ENCODE measurements at places on chromosomes 12 and 14. TPM values are rescaled to one million over a fixed set of nuclear protein-coding genes. Genes with fewer than 3 reads are reported as not detected.

GRCh38 chr14:23177181-23177580 lies 6.3 kb downstream of the SLC7A8 start:
- H3K36me3 ChIP-seq: no peaks in the 10 kb centered on the region
- H3K4me1 ChIP-seq: peaks cover 73% of the 10 kb centered on the region
- DNase-seq: no peak

DNA sequence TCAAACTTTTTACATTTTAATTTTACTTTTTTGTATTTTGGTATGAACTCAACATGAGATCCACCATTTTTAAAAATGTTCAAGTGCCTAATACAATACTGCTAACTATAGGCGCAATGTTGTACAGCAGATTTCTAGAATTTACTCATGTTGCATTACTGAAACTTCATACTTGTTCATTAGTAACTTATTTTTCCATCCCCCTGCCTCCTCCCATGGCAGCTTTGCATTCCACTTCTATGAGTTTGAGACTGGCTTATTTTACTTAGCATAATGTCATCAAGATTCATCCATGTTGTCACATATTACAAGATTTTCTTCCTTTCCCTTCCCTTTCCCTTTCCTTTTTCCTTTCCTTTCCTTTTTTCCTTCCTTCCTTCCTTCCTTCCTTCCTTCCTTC lies 825.9 kb downstream of the SLC16A7 start:
- no peaks in the 10 kb centered on the region for H3K36me3 ChIP-seq
- H3K27me3 ChIP-seq: no peaks in the 10 kb centered on the region
- no peak for DNase-seq
- H3K27ac ChIP-seq: no peak overlapping the region
- H3K4me1 ChIP-seq: no peaks in the 10 kb centered on the region

- H3K36me3 ChIP-seq: no peaks in the 10 kb centered on the region
- no peaks in the 10 kb centered on the region for H3K27me3 ChIP-seq
- no peak overlapping the region for H3K4me3 ChIP-seq
- peak overlapping the region; percentile 66 for H3K27ac ChIP-seq
- no peaks in the 10 kb centered on the region for H3K4me1 ChIP-seq
These were observed 191.9 kb downstream of the RAD51B start for GRCh38 chr14:68011406-68012028.

- H3K27me3 ChIP-seq: peaks cover 31% of the 10 kb centered on the region
- no peak overlapping the region for H3K4me3 ChIP-seq
- no peaks in the 10 kb centered on the region for H3K36me3 ChIP-seq
- no peak overlapping the region for H3K27ac ChIP-seq
These were observed 593.7 kb downstream of the TMEM121 start for GRCh38 chr14:106120101-106120500.

DNA sequence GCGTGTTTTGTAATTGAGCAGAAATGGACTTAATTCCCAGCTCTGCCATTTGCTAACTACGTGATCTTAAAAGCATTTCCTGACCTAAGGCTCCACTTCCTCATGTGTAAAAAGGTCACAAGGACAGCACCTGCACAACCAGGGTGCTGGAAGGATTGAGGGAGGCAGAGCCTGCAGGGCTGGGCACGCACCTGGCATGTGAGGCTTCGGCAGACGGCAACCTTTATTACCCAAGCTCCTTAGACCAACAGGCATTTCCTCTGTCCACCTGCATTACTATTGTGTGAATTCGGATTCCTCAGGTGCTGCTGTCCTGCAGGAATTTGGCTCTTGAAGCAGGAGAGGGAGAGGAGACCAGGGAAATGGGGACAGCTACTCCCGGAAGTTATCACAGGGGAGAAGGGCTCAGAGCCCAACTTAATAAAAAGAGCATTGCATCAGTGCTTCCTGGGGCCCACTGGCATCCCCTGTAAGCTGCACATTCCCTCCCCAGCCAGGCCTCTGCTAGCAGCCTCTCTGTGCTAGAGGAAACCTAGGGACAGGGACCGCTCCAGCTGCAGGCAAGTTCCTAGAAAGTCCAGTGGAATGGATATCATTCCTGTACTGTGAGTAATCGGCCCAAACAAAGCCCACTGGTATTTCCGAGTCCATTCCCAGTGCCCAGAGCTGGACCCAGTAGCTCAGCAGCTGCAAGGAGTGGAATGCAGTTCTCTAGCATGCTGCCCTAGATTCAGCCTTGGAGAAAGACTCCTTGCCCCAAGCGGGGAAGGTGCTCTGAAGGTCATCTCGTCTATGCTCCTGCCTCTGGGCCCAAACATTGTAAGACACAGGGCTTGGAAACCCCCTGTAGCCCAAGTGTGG lies 157.1 kb upstream of the CCND2 start:
- no peak overlapping the region for H3K4me3 ChIP-seq
- no peak for DNase-seq

GRCh38 chr12:80142640-80143039 lies 43.3 kb downstream of the OTOGL start:
- H3K27me3 ChIP-seq: no peaks in the 10 kb centered on the region
- no peak for DNase-seq
- H3K4me3 ChIP-seq: no peak overlapping the region

DNA sequence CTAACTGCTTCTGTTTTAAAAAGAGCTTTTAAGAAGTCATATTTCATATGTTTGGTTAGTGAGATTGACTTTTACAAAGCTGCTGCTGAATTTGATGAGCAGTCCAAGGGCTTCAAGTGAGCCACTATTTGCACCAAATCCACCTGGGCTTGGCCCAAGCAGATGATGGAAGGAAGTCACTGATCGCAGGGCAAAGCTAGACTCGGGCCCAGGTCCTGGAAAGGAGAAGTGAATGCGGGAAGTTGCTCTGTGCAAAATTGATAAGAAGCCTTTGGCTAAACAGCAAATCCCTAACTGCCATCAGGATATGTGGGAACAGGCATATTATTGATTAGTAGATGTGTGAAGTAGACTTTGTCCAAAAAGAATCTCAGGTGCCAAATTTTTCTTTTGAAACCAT lies 30.5 kb downstream of the PLXNC1 start:
- no peaks in the 10 kb centered on the region for H3K4me1 ChIP-seq
- H3K4me3 ChIP-seq: no peak overlapping the region

GRCh38 chr14:34502001-34502400 lies 37.5 kb downstream of the EAPP start:
- H3K36me3 ChIP-seq: no peaks in the 10 kb centered on the region
- no peak for DNase-seq
- H3K27me3 ChIP-seq: no peaks in the 10 kb centered on the region
- H3K27ac ChIP-seq: no peak overlapping the region
- peaks cover 19% of the 10 kb centered on the region for H3K4me1 ChIP-seq
- no peak overlapping the region for H3K4me3 ChIP-seq

DNA sequence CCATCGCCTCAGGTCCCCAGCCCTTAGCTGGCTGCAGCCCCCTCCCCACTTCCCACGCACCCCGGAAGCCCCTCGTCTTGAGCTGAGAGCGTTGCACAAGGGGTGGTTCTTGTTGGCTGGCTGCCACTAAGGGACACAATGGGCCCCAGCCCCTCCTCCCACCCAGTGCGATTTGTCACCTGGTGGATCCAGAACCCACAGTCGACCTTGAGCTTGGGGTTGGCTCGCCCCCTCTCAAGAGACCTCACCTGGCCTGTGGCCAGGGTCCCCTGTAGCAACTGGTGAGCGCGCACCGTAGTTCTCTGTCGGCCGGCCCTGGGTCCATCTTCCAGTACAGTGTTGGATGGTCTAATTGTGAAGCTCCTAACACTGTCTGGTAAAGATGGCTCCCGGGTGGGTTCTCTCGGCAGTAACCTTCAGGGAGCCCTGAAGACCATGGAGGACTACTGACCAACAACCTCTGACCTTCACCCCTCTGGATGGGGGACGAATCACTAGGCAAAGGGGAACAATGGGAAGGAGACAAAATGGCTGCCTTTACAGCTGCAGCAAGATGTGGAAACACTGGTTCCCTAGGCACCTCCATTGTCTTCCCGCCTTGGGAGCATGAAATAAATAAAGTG lies 6.6 kb downstream of the PHB2 start:
- H3K36me3 ChIP-seq: peaks cover 41% of the 10 kb centered on the region
- no peaks in the 10 kb centered on the region for H3K27me3 ChIP-seq
- peak overlapping the region; percentile 84 for H3K27ac ChIP-seq
- H3K4me1 ChIP-seq: peaks cover 48% of the 10 kb centered on the region
- no peak overlapping the region for H3K4me3 ChIP-seq

GRCh38 chr14:90419200-90419599 lies 22.4 kb downstream of the CALM1 start:
- H3K4me3 ChIP-seq: no peak overlapping the region
- no peaks in the 10 kb centered on the region for H3K36me3 ChIP-seq
- peaks cover 14% of the 10 kb centered on the region for H3K4me1 ChIP-seq
- DNase-seq: peak; percentile 96

DNA sequence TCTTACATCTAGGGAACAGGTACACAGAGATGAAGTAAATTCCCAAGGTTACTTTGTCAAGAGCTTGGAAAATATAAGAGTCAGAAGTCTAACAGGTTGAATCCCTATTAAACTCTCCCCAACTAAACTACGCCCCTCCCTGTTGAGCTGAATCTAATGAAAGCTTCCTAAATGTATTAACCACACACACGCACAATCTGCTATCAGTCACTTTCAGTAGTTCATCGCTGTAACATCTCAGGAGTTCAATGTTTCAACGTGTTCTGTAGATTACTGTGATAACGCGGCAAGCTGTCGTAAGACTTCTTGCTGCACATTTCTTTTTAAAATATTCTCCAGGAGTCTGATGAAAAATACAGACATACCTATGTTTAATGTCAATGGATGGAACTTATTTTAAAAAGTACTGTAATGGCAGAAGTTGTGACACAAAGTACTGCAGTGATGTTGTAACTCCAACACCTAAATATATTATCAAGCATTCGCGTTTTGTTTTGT lies 612 bp upstream of the SLC25A3 start:
- no peak for DNase-seq
- peak overlapping the region; percentile 99 for H3K27ac ChIP-seq
- peak overlapping the region; percentile 92 for H3K4me3 ChIP-seq

DNA sequence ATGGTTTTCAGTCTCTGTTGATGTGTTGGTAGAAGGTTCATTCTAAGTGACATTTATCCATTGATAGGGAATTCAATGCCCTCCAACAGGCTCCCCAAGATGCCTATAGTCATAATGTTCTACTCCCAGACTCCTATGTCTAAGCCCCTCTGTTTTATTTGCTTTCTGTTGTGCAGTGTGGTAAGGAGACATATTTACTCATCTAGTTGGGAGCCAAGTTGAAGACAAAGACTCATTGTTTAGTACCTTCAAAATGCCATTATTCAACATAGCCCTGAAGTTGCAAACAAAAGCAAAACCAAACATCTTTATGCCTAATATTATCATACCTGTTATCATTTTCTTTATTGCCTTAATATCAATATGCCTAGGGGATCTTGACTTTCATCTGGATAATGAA lies 302.1 kb downstream of the RMST start:
- no peak for DNase-seq
- H3K4me1 ChIP-seq: peaks cover 37% of the 10 kb centered on the region
- H3K27me3 ChIP-seq: no peaks in the 10 kb centered on the region
- no peaks in the 10 kb centered on the region for H3K36me3 ChIP-seq
- H3K4me3 ChIP-seq: no peak overlapping the region

GRCh38 chr14:75497701-75498100 lies 24.6 kb upstream of the BATF start:
- H3K36me3 ChIP-seq: no peaks in the 10 kb centered on the region
- no peaks in the 10 kb centered on the region for H3K27me3 ChIP-seq
- H3K27ac ChIP-seq: no peak overlapping the region
- H3K4me3 ChIP-seq: no peak overlapping the region
- peak; percentile 79 for DNase-seq

GRCh38 chr14:102655137-102655536 lies 62.7 kb downstream of the RCOR1 start:
- H3K4me1 ChIP-seq: peaks cover 23% of the 10 kb centered on the region
- no peaks in the 10 kb centered on the region for H3K36me3 ChIP-seq
- no peak overlapping the region for H3K27ac ChIP-seq
- no peak overlapping the region for H3K4me3 ChIP-seq
- DNase-seq: no peak

DNA sequence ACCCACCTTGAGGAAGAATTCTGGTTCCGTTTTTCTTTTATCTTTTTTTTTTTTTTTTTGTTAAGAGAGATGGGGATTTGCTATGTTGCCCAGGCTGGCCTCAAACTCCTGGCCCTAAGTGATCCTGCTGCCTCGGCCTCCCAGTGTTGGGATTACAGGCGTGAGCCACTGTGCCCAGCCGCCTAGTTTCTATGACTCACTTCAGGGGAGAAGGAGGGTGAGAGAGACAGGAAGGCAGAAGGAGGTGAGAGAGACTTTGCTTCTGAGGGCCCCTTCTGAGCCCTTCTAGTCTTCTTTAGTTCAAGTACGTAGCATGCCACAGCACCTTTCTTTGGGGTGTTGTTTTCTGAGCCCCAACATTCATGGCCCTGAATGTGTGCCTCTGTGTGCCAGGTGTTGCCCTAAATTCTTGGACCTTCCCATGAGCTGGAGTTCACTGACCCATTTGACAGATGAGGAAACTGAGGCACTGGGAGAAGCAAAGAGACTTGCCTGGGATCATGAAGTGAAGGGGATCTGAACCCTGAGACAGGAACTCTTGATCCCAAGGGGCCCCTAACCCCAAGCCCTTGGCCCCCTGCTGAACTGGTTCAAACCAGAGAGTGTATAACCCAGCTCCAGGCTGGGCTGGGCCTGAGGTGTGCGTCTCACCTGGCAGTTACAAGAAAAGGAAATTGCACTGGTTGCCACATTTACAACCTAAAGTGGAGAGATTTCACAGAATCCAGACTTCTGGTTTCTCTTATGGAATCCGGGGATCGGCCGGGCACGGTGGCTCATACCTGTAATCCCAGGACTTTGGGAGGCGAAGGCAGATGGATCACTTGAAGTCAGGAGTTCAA lies 20.8 kb downstream of the SH2B3 start:
- H3K36me3 ChIP-seq: no peaks in the 10 kb centered on the region
- no peaks in the 10 kb centered on the region for H3K27me3 ChIP-seq
- H3K27ac ChIP-seq: no peak overlapping the region
- no peak overlapping the region for H3K4me3 ChIP-seq
- H3K4me1 ChIP-seq: peaks cover 85% of the 10 kb centered on the region
- no peak for DNase-seq

DNA sequence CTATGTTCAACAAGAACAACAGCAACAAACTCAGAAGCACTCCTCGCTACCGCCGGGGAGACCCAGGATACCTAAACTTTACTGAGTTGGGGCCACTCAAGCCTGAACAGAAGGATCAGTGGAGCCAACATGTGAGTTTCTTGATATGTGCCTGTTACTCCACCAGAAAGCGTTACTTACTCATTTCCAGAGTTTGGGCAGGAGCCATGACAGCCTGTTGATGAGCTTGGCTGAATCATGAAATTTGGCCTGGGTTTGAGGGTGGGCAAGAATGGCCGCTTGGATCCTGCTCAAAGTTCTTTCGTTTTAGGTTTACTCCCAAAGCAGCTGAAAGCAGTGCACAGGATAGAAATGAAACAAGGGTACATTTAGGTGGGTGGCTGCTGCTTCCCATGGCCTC lies 12.0 kb upstream of the GALNT6 start:
- no peaks in the 10 kb centered on the region for H3K27me3 ChIP-seq
- H3K4me1 ChIP-seq: no peaks in the 10 kb centered on the region
- H3K27ac ChIP-seq: no peak overlapping the region
- H3K36me3 ChIP-seq: no peaks in the 10 kb centered on the region

- no peaks in the 10 kb centered on the region for H3K4me1 ChIP-seq
- no peak overlapping the region for H3K27ac ChIP-seq
- no peak overlapping the region for H3K4me3 ChIP-seq
- H3K27me3 ChIP-seq: peaks cover 11% of the 10 kb centered on the region
- H3K36me3 ChIP-seq: no peaks in the 10 kb centered on the region
These were observed 36.0 kb downstream of the NTF3 start for GRCh38 chr12:5467931-5468330.

The ETFBKMT gene
- 2.0 TPM for total RNA-seq

The TAS2R13 gene
- total RNA-seq: 0.52 TPM

The GLT8D2 gene
- total RNA-seq: 13.6 TPM

The DBX2 gene
- total RNA-seq: not detected

The PPP1R1A gene
- total RNA-seq: 6.2 TPM

The HCAR1 gene
- total RNA-seq: 0.13 TPM

The LRP1-AS gene
- total RNA-seq: not detected

The ABCC9 gene
- 56.2 TPM for total RNA-seq

Measured in esophagus muscularis mucosa (tissue), 4 donors.